Kidney (tissue), 22 donors: ENCODE measurements at places on chromosomes 12 and 14.

- DNase-seq = no peak
Observed at GRCh38 chr12:52371716-52372115, 4.4 kb upstream of the KRT85 start.

DNA sequence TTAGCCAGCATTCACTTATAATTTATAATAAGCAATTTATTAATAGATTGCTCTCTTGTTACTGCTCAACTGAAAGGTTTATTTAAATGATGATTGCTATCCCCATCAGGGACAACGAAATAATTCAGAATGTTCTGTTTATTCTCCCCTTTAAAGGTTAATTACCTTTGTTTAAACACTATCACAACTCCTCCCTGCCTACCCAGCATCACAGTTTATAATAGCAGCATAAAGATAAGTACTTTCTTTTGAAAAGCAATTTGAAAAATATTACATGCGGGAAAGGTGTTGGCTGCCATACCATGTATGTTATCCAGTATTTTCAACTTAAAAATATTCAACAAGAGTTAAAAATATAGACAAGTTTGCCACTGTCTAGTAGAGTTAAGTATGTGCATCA lies 30.6 kb downstream of the SCAF11 start:
- DNase-seq = no peak

GRCh38 chr12:38477340-38478090 lies 160.9 kb downstream of the ALG10B start:
- no peak for DNase-seq

- DNase-seq = peak; percentile 66
Observed at GRCh38 chr14:22973217-22974032, 8.9 kb downstream of the AJUBA start.

DNA sequence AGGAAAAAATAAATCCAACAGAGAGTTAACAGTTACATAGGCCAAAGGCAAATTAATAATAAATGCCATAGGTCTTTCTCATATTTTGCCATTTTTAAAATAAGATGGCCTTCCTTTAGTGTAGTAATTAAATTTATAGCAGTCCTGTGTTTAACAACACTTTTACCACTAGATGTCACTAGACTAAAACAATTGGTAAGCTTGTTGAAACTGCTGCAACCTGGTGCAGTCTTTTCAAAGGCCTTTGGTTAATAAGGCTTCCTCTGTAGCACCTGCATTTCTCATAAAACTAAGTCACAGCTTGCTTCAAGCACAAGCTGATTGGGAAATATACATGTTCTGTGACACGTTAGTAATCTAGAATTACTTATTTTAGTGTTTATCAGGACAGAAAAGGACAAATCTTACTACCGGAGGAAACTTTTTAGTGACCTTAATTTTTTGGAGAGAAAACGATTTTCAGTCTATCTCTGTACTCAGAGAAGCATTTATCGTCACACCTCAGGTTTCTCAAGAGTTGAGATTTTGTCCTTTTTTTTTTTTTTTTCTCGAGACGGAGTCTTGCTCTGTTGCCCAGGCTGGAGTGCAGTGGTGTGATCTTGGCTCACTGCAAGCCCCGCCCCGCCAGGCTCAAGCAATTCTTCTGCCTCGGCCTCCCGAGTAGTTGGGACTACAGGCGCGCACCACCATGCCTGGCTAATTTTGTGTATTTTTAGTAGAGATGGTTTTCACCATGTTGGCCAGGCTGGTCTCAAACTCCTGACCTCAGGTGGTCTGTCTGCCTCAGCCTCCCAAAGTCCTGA lies 20.0 kb downstream of the BORCS5 start:
- DNase-seq = no peak

GRCh38 chr12:66590275-66590985 lies 88.4 kb downstream of the GRIP1 start:
- no peak for DNase-seq

- DNase-seq = no peak
Observed at GRCh38 chr12:111430433-111431353, 25.0 kb downstream of the SH2B3 start.

GRCh38 chr14:37081218-37081617 lies 91.2 kb downstream of the SLC25A21 start:
- DNase-seq = no peak

GRCh38 chr14:68853749-68854148 lies 60.9 kb upstream of the ZFP36L1 start:
- no peak for DNase-seq
